ENCODE measurements at places on chromosomes 16 and 17.

GRCh38 chr17:42253578-42253977 is 22.6 kb downstream of the STAT5B start:
- DNase-seq, result no peak

DNA sequence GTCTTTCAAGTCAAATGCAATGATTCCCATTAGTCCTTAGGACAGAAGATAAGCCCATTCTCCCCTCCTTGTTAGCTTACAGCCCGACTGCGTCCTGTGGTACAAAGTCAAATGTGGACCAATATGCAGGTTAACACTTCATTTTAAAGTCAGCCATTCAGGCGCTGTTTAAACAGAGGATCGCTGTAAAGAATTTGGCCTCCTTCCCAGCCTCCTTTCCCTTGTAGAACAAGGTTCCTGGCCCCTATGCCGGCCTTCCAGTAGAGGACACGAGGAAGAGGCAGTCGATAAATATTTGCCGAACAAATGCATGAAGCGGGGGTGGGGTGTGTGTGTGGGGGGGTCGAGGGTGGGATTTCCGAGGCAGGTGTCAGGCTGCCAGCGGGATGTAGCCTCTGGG is 4.3 kb downstream of the SDK2 start:
- no peak for DNase-seq

DNA sequence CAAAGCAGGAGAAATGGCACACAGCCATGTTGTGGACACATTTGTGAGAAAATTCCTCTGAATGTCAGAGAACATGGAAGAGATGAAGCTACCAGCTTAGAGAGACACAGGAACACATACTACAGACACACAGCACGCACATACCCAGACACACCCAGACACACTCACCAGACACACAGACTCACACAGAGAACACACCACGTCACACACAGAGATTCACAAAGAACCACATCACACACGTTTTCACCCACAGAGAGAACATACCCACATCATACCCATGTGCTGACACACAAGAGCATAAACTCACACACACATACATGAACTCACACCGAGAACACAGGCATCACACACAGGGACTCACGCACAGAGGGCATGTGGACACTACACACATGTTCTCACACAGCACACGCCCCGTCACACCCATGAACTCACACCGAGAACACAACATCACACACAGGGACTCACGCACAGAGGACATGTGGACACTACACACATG is 124.9 kb downstream of the METRNL start:
- DNase-seq, result no peak

DNA sequence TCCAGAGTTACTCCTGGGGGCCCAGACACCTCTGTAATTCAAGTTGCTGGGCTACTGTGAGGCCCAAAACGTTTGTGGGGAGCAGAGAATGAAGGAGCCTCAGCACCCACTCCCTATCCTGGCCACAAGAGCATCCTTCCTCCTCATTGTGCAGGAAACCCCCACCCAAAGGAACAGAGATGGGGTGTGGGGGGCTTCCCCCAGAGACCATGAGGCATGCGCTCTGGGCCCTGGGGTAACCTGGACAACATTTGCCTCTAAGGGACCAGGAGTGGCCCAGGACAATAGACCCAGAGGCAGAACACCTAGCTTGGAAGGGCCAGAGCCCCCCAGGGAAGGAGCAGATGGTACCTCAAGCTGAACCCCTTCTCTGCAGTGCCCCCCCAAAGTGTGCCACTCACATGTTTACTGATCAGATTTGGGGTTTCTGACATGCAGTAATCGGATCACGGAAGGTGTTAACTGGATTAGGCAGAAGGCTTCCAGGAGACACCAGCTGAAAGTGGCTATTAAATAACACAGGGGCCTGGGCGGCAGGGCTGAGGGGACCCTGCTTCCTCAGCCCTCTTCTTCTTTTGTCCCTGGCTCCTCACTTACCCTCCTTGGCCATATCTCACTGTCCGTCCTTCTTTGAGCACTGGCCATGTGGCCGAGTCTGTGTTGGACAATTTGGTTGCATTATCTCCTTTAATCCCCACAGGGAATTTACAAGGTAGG is 50.8 kb downstream of the SDK2 start:
- no peak for DNase-seq

DNA sequence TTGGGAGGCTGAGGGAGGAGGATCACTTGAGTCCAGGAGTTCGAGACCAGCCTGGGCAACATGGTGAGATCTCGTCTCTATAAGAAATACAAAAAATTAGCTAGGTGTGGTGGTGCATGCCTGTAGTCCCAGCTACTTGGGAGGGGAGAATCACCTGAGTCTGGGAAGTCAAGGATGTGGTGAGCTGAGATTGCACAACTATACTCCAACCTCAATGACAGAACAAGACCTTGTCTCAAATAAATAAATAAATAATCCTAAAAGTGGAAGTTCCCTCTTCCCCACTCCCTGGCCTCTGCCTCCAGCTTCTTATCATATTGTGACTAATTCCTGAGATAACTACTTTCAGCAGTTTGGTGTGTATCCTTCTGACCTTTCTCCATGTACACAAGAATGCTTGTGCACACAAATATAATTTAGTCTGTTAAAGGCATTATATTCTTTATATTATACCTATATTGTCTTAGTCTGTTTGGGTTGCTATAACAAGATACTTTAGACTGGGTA is 23.5 kb upstream of the DNAJA2 start:
- no peak for DNase-seq

GRCh38 chr16:10081201-10081940 is 100.9 kb downstream of the GRIN2A start:
- peak; percentile 17 for DNase-seq

GRCh38 chr16:53952215-53953208 is 248.6 kb downstream of the FTO start:
- no peak for DNase-seq
